ENCODE measurements at places on chromosomes 5 and 9.

GRCh38 chr5:108720391-108720790, 27.3 kb upstream of the FER start:
- no peak for DNase-seq

DNA sequence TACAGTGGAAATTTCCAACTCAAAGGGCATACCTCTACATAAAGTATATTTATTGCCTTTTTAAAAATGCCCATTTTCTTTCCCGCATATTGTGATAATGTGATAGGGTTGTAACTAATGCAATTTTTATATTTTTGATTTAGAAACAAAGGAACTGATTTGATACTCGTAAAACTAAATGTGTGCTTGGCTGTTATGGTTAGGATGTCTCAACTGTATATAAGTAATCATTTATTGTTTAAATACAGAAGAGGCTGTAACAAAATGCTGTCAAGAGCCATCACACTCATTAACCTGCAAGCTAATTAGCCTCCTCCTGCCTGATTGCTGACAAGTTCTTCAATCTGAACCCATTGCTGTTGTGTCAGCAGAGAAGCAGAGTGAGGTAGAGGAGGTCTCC, 149.2 kb downstream of the PBX3 start:
- no peak for DNase-seq

- no peak for DNase-seq
Observed at GRCh38 chr5:155836089-155836803, 490.7 kb upstream of the SGCD start.

DNA sequence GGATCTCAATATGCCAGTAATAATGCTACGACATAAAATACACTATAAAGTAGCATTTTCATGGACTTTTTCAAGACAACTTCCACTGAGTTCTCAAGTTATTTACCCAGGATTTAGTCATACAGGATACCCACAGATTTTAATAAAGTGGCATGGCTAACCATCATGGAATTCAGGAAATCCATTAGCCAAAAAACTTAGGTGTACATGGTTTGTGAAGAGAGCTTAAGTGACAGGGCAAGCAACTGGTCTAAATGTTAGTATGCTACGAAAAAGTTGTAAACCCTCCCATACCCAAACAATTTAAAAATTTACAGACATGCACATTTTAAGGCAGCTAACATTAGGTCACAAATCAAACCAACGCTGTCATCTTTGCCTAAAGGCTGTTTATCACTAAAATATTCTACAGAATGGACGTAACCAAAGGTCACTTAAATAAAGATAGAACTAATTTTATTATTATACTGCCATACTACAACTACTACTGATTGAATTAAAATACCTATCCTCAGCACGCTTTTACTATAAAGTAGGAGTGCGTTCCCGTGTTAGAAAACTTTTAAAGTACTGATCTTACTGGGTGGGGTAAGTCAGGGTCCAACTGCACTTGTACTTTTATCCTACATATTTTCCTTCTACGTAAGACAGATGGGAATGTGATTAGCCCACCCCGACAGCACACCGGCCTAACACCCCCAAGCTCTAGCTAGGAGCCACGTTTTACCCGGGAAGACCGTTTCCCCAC, 1.1 kb downstream of the UBTD2 start:
- DNase-seq, result no peak

DNA sequence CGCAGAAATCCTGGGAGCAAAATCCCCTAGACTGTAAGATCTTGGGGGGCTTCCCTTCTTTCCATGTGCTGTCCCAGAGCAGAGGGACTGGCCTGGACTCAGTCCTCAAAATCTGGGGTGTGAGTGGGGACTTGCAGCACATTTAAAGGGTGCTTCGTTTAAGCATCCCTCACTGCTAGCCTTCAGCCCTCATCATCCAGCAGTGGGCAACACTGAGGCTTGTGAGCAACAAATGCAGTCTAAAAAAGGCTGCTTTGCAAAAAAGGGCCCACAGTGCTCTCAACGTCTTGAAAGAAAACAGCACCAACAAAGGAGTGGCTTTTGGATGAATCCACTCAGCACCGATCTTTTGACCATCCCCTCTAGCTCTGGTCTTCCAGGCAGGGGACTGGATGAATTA, 128.3 kb upstream of the TBC1D2 start:
- no peak for DNase-seq

DNA sequence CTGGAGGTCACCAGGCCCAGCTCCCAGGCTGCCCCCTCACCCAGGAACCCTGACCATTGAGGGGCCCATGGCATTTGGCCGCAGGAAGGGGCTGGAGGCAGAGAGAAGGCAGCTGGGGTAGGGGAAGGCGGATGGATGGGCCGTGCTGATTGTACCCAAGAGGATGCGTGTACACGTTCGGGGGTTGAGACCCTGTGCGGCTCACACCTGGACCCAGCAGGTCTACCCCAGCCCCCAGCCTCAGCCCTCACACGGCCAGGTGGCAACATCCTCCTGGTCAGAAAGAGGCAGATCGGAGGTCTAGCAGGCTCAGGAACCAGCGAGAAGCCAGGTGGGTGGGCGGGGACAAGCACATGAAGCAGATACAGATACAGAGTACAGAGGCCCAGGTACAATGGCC, 33.7 kb downstream of the NACC2 start:
- DNase-seq, result no peak

DNA sequence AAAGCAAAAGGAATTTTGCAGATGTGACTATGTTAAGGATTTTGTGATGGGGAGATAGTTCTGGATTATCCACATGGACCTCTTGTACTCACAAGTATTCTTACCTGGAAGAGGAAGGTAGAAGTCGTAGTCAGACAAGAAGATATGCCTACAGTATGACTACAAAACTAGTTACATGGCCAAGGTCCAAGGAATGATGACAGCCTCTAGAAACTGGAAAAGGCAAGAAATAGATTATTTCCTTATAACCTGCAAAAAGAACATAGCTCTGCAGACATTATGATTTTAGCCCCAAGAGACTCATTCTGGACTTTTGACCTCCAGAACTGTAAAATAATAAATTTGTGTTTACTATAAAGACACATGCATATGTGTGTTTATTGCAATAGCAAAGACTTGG, 226.9 kb downstream of the FER start:
- DNase-seq, result no peak

DNA sequence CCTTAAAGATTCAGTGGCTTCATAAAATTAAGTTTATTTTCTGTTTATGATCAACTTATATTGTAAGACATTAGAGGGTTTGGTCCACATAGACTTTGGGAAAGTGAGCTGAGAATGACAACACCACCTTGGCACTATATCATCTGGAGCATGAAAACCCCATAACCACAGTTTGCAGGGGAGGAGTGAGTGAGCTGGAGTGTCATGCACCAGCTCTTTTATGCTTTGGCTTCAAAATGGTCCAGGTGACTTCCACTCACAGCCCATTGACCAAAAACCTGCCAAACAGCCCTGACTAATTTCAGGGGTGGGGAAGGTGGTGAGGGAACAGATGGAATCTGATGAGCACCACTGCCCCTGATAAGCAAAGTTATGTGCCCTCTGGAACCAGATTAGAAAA, 295.8 kb downstream of the DMRTA1 start:
- no peak for DNase-seq

DNA sequence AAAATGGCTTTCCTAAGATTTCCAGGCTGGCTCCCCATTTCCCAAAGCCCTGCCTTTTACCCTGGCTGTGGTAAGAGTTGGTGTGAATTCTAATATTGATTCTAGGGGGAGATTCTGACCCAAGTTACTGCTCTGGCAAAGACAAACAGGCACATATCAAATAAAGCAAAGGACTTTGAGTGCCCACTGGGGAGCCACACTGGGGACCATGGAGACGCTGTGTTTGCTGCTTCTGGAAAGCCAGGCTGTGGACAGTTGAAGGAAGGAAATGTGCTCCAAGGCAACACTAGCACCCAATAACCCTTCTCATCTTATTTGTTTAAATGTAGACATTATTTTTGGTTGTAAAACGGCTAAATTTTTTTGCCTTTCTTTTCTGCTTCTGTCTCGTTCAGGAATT, 78.7 kb downstream of the SNCAIP start:
- no peak for DNase-seq

DNA sequence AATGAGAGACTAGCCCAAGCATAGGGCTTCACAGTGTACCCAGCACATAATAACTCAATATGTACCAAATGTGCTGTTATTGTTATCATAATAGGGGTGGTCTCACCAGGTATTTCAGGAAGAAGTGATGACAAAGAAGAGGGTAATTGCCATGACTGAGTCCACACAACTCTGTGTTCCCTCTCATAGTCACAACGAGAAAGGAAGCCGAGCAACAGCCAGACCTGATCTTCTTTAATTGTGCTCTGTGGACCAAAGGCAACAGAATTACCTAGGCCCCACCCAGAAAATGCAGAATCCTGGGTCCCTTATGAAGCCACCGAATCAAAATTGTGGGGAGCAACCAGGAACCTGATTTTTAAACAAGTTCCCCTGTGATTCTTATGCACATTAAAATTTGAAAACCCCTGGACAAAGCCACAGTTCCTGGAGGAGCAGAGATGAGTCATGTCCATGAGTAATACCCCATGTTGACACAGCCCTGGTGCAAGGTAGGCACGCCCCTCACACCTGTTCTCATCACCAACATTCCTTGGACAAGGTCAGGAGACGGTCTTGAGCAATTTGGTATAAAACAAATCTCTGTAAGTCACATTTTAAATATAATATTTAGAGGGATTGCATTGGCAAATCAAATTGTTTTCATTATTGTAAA, 5.2 kb downstream of the FGF1 start:
- no peak for DNase-seq

GRCh38 chr9:79193001-79193400, 378.8 kb upstream of the TLE4 start:
- no peak for DNase-seq

GRCh38 chr9:107982001-107982400, 492.4 kb upstream of the KLF4 start:
- no peak for DNase-seq

DNA sequence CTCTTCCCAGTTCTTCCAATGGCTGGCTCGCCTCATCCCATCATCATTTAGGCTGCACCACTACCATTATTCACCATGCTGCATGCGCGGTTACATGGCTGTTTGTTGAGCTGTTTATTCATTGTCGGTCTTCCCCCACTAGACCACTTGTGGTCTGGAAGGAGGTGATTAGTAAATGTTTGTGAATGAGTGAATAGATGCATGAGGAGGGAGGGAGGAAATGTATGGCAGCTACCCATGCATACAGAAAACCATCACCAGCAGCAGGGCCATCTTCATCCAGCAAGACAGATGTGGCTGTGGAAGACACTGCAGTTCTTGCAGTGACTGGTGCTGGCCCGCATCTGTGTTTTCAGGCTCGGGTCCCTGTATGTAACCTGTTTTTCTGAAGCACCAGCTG, 113.3 kb upstream of the SAP30L start:
- DNase-seq, result no peak

Measured in stimulated activated CD4-positive, alpha-beta T cell treated with anti-CD3 and anti-CD28 coated beads, Interleukin-1b, Interleukin-23, amount 100 ng/mL, for 1 hour (primary cell).